ENCODE measurements at places on chromosomes 2 and 18.
A peak's percentile ranks its signal among the peaks of the same experiment; 100 is the strongest.

DNA sequence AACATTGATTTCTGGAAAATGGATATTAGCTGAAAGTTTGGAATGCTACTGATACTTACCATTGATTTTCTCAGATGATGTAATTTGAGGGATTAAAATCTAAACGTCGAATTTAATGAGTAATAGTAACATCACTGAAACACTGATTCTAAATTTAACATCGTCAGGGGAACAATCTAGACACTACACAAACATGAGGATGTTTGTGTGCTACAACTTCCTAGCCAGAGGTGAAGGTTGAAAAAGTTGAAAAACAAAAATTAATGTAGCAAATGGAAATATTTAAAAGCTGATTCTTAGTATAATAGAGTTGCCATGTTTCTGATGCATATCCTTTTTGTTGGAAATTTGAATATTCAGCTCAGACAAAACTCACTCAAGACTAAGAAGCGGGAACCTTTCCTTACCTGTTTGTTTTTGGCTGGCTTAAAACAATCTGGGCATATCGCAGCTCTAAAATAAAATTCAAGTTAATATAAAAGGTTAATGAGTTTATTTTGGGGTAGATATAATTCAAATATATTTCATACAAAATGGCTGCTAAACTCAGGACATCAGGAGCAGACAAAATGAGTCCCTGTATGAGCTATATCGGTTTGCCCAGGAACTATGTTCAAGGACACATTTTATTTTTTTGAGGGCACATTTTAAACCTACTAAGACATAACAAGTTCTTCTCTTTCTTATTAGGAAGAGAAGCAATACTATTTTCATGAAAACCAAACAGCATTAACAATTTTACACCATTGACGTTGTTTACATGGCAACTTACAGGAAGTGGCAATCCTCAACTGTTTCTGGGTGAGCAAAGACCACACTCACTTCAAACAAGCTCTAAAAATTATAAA lies 52.6 kb upstream of the PEX13 start:
- DNase-seq = no peak

- no peak for DNase-seq
Observed at GRCh38 chr18:48921305-48922225, 29.2 kb downstream of the SMAD7 start.

DNA sequence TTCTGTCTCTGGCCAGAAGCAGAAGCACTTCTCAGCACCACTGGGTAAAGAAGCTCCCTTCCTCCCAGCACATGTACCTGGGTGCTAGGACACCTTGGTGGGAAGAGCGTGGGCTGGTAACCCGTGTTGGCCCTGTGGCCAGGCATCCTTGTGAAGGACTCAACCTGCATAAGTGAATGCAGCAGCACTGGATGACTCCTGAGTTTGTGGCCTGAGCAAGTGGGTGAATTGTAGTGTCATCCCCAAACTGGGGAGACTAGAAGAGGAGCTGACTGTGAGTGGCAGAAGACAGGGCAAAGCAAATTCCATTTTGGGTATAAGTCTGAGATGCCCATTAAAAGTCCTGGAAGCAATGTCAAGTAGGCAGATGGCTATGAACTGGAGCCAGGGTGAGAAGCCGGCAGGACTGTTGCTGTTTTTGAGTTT lies 63.4 kb downstream of the STAT1 start:
- DNase-seq = no peak

GRCh38 chr2:219419331-219420197 lies 1.4 kb downstream of the DES start:
- no peak for DNase-seq

- no peak for DNase-seq
Observed at GRCh38 chr2:25333981-25334380, 7.7 kb downstream of the DNMT3A start.

- no peak for DNase-seq
Observed at GRCh38 chr18:68418881-68419280, 296.0 kb downstream of the TMX3 start.

- no peak for DNase-seq
Observed at GRCh38 chr2:175742367-175742766, 259.7 kb downstream of the LNPK start.

GRCh38 chr2:204172145-204172600 lies 235.6 kb downstream of the ICOS start:
- DNase-seq = no peak

- no peak for DNase-seq
Observed at GRCh38 chr18:34283506-34283905, 58.8 kb upstream of the NOL4 start.

DNA sequence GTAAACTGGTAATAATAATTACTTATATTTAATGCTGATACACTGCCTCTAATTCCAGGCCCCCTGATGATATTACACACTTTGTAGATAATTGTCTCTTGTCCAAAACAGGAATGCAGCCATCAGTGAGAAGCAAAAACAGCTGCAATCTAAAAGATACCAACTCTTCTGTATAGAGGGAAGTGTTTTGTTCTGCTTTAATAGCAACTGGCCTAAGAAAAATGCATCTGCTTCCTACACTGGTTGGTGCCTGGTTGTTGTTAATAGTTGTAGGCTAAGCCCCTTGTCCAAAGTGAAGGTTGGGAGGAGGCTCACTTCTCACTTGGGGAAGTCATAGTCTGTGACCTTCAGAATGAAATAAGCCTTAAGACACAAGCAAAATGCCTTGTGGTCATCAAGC lies 332.0 kb downstream of the ZNF521 start:
- DNase-seq = no peak

- DNase-seq = no peak
Observed at GRCh38 chr2:16899958-16900357, 234.3 kb upstream of the CYRIA start.

DNA sequence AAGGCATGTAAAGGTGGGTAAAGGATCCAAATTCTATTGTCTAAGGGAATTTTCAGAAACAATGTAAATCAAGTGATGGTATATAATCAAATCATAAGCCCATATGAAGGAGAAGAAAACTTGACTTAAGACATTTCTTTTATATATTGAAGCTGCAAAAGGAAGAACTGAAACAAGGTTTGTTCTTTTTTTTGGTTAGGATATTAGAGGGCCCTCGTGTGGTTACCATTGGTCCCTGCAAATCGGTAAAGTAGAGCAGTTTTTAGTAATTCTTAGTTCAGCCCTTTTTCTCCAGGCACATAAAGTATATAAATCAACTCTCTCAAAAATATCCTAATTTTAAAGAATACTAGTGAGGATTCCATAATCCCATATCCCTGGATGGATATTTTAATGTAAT lies 105.6 kb upstream of the STK17B start:
- no peak for DNase-seq

GRCh38 chr2:142586693-142587580 lies 290.5 kb upstream of the KYNU start:
- no peak for DNase-seq

GRCh38 chr2:54522624-54523281 lies 66.6 kb downstream of the SPTBN1 start:
- peak; percentile 40 for DNase-seq

DNA sequence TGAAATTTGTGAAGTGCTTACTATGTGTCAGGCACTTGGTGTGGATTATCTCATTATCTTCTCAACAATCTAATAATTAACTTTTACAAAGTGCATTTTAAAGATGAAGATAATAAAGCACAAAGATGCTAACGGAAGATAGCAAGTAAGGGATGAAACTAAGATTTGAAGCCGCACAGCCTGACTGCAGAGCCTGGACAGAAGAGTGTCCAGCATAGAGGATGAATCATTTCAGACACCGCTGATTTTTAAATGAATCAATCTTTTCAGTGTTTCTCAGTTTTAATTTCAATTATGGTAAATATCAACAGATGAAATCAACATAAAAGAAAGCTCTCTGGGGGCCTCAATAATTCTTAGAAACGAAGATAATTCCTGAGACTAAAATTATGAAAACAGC lies 24.5 kb upstream of the STAM2 start:
- DNase-seq = no peak

DNA sequence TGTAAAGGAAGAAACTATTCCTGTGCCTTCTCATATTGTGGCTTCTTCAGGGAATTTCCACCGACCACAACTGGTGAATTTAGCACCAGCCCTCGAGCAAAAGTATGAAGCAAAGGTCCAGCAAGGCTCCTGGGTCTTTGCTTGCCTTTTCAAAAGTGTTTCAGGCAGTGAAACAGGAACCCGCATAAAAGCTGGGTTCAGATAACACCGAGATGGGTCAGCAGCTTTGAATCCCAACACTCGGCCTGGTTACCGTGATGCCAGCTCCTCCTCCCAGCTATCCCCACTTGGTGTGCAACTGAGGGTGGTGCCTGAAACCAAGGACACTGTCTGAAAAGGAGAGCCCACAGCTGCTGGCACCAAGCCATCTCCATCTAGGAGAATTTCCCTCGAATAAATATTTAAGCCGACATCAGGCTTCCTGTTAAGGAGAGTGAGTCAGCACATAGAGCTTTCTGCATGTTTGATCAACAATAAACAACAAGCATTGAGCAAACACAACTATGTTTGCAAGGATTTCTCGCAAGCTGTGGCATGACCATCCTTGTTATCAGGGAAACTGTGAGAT lies 69.5 kb downstream of the ANTXR1 start:
- DNase-seq = peak; percentile 37

DNA sequence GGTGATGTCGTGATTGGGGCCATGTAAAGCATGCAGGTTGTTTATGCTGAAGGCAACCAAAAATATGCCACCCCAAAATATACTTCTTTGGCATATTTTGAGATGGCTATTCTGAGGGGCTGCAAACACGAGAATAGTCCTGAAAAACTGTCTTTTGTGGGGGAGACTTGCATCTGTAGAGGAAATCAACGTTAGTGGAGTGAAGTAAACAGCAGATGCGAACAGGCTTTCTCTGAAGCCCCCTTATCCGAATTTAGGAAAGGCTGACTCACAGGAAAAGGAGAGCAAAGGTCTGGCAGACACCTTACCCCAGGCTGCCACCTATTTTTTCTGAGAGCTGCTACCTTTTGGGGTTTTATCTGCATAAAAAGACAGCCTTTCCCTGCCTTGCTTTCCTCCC lies 44.6 kb upstream of the MSH6 start:
- DNase-seq = no peak

GRCh38 chr2:41024816-41025215 lies 572.9 kb upstream of the SLC8A1 start:
- no peak for DNase-seq

- no peak for DNase-seq
Observed at GRCh38 chr2:224688997-224689396, 27.2 kb downstream of the CCDC195 start.

- DNase-seq = no peak
Observed at GRCh38 chr2:19169134-19169768, 189.2 kb downstream of the OSR1 start.

- DNase-seq = no peak
Observed at GRCh38 chr2:194819367-194819766, 837.7 kb upstream of the SLC39A10 start.

DNA sequence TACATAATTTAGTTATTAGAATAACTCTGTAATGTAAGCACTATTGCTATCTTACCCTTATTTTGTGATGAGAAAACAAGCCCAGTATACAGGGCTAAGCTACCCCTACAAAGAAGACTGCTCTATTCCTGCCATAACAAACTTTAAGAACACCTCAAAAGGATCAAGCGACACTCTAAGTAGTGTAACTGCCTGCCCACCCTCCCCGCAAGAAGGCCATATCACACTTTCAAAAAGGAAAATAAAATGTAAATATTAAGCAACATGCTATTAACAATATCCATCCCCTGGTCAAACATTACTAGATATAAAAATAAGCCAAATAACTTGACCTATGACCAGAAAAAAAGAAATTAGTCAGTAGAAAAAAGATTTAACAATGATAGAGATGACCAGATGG lies 741.7 kb upstream of the CNTNAP5 start:
- DNase-seq = no peak

- no peak for DNase-seq
Observed at GRCh38 chr2:66429693-66430504, 5.0 kb upstream of the MEIS1 start.

- no peak for DNase-seq
Observed at GRCh38 chr2:181189951-181190350, 209.5 kb downstream of the UBE2E3 start.

DNA sequence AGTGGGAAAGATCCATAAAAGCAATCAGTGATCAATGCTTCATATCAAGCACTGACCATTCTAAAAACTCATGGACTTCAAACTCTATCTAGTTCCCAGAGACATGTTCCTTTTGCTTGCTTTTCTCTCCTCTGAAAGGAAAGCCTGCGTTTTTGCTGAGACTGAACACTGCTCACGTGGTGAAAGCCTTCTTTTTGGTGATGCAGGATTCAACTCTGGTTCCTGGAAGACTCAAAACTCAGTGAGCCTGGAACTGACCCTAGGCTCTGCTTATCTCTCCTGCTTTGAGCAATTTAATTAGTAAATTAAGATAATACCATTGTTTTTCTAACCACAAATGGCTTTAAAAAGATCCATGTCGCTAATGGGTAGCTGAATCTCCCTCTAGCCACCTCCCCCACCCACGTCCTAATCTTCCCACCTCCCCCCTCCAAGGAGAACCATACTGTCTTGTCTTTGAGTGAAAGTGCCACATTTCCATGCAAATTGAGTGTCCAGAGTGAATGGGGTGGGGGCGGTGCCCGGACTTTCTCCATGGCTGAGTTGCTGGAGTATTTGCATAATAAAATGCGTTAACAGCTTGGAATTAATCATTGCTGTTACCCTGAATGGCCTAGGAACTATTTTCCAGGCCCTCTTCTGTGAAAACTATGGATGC lies 130.5 kb downstream of the BCL11A start:
- DNase-seq = no peak

GRCh38 chr2:168530982-168531622 lies 75.0 kb downstream of the CERS6 start:
- DNase-seq = no peak

- DNase-seq = no peak
Observed at GRCh38 chr2:225288986-225289385, 110.5 kb upstream of the NYAP2 start.

- DNase-seq = no peak
Observed at GRCh38 chr2:1493431-1494126, 80.3 kb downstream of the TPO start.

DNA sequence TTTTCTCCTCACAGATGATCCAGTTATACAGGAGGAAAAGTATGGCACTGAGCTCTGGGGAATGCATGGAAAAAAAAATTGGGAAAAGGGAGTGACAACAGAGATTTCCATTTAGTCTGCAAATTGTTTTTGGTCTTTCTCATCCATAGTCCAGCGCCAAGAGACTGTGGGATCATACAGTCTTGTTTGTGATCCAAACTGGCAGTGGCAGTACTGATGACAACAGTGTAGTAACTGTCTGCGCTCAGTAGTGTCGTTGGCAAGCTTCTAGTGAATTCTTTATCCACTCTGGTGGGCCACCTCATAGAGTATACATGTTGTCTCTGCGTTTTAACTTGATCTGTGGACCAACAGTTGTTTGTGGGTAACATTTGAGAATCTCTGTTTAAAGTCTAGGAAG lies 37.9 kb downstream of the GALNT1 start:
- no peak for DNase-seq

DNA sequence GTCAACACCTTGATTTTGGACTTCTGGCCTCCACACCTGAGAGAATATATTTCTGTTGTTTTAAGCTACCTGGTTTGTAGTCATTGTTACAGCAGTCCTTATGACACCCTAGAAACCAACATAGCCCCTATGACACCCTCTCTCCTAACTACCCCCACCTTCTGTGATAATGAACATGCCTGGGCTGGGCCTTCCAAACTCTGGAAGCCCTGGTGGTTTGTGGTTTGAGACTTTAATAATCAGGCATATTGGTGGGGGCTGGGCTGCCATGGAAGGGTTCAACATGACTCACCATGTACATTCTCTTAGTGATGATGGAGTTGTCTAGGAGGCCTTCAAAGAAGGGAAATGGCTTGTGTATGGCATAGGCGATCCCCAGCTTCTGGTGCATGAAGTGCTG lies 3.3 kb downstream of the SP110 start:
- no peak for DNase-seq

GRCh38 chr18:33870059-33870458 lies 292.0 kb downstream of the ASXL3 start:
- DNase-seq = no peak

Measured in uterus (tissue), 4 donors.